Neural crest cell (in vitro differentiated cells): ENCODE measurements at places on chromosomes 3 and 15.

DNA sequence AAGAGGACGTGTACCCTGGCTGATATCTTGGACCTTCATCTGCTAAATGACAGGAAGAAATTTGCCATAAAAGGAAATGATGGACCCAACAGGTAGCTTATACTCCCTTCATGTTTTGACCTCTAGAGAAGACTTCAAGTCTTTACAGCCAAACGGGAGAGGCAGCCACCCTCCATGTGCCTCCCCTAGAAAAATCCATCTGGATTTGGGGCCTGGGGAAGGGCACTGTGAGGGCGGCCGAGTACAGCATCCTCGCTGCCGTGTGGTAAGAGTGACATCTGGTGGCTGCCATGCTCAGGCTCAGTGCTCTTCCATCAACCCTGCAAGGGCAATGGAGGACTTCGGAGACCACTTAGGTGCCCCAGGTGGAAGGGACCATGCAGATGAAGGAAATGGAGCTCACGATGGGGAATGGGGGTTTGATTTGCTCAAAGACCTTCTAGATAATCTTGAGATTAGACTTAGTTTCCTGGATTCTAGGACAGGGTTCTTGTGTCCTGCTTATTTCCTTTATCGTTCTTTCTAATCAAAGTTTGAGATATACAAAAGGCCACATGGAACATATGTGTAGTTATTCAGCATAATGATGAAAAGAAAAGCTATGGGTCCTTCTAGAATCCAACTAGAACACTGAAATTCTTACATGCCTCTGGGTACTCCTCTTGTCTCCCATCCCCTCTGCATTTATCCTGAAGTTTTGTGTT is 44.4 kb downstream of the AQP9 start:
- DNase-seq, result peak; percentile 37

DNA sequence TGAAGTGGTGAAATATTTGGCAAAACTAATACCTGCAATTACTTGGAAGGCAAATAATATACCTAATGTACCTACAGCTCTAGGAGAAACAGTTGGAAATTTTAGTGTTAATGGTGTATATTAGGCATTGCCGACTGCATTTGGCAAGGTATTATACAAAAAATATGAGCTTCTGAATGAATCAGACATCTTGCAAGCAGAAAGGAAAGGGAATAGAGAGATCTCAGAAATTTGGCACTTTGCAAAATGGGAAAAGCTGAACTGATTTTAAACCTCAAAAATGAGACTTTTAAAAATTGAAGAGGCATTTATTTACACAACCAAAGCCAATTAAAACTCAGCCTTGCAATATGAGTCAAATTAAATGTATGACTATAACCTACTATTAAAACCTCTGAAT is 40.2 kb upstream of the C15orf61 start:
- DNase-seq, result no peak

DNA sequence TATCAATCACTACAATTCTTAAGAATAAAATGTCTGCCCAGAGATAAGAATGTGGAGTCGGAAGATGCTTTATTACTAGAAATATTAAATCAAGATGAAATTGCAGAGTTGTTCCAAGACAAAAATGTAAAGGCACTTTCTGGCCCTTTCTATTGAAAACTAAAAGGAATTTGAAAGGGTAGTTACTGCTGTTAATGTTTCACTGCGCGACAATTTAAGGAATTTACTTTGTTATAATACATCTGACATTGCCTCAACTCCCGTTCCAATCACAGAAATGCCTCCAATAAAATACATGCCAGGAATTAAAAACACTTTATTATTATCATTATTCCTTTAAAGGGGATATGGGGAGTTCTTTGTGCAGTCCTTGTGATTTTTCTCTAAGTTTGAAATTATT is 26.4 kb downstream of the RSL24D1 start:
- DNase-seq, result no peak

DNA sequence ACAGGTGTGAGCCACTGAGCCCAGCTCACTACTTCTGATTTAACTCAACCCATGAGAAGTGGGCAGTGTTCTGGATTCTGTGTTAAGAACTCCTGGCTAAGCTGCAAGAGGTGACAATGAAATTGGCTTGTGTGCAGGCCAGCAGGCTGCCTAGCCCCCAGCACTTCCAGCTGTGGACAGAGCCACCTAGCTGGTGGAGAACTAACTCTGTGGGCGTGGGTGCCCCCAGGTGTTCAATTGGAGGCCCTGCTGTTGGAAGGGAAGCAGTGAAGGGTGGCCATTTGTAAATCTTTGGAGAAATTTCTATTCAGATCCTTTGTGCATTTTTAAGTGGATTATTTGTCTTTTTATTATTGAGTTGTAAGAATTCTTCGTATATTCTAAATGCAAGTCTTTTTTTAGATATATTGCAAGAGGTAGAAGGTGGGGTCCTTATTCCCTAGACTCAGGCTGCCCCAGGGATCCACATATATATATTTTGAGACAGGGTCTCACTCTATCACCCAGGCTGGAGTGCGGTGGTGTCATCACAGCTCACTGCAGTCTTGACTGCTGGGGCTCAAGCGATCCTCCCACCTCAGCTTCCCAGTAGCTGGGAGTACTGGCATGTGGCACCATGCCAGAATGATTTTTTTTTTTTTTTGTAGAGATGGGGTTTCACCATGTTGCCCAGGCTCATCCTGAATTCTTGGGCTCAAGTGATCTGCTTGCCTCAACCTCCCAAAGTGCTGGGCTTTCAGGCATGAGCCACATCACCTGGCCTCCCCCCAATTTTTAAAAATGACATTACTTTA is 7.2 kb upstream of the SCAMP5 start:
- no peak for DNase-seq

GRCh38 chr3:61892891-61893290 is 331.5 kb downstream of the PTPRG start:
- DNase-seq, result no peak

DNA sequence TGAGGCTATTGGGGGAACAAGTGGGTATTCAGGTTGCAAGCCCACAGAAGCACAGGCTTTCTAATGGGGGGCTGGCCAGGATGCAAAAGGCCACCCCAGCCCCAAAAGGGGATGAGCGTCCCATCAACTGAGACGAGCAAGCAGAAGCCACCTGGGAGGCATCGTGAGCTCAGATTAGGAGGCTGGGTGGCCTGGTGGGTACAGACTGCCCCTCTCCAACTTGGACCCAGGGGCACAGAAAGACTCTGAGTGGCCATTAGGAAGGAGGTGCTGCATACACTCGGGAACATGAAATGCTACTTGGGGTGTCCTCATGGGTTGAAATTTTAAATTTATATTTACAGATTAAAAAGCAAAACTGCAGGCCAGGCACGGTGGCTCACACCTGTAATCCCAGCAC is 29.1 kb downstream of the SLC41A3 start:
- no peak for DNase-seq

DNA sequence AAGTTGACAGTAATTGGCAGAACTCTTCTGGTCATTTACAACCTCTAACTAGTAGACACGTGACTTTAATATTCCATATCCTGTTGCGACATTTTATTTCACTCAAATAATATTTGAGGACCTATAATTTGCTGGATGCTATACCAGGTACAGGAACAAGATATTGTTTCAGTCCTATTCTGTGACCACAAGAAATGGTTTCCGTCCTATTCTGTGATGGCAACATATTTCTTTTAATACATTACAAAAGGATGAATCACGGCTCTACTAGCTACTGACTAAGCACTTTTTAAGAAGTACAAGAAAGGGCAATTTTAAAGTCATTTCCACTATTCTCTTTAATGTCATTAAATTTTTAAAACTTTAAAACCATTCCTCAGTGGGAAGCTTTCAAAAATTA is 400.2 kb downstream of the CNTN3 start:
- no peak for DNase-seq

DNA sequence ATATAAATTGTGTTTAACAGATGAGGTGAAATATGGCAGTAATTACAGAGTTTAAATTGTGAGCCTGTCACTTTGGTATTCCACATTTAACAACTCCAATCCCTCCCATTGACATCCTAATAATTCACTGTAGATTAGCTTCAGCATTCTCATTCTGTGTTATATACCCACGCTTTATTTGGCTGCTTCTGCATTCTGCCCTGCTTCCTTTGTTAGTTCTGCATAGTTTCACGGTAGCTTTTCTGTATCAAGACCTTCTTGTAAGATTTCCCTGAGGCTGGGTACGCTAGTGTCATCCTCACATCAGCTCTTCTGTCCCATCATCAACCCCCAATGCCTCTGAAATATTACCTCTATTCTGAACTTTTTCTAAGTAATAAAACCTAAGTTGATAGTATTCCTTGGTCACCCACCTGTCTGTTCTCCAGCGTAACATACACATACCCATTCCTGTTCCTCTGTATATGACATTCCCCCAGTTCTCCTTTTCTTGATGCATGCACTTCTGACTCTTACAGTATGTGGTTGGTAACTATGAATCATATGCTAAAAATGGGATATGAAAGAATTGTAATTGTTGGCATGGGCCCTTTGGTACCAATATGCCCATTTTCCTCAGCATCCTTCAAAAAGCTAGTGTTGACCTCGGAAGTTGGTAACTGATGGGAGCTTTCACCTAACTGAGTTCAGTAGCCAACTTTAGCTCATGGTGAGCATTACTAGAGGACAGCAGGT is 171.2 kb downstream of the KLHL25 start:
- no peak for DNase-seq

GRCh38 chr3:132294906-132295305 is 22.3 kb upstream of the ACP3 start:
- DNase-seq, result no peak

GRCh38 chr3:18998069-18998468 is 150.2 kb upstream of the KCNH8 start:
- no peak for DNase-seq

GRCh38 chr3:43061101-43061895 is 44.6 kb downstream of the POMGNT2 start:
- no peak for DNase-seq

DNA sequence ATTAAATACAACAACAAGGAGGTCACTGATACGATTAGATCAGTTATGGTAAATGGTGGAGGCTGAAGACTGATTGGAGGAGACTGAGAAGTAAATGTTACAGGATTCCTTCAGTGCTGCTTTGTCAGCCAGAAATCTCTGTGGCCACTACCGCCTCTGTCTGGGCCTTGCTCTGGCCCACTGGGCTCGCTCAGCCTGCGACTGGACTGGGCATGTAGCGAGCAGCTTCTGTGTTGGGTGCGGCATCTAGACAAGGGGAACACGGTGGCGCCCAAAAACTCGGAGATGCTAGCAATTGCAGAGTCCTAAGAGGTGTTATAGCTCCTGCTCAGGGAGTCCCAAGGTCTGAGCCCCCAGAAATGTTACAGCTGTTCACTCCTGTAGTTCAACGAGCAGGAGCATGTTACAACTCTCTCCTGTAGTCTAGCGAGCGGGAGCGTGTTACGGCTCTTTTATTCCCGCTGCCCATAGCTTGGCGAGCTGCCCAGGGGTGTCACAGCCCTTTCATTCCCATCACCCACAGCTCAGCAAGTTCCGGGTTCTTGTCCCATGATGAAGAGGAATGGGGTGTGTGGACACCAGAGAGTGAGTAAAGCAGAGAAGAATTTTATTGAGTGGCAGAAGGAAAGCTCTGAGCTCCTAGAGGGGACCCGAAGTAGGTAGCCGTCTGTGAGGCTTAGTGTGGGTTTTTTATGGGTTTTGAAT is 24.7 kb downstream of the SLC15A2 start:
- DNase-seq, result no peak

DNA sequence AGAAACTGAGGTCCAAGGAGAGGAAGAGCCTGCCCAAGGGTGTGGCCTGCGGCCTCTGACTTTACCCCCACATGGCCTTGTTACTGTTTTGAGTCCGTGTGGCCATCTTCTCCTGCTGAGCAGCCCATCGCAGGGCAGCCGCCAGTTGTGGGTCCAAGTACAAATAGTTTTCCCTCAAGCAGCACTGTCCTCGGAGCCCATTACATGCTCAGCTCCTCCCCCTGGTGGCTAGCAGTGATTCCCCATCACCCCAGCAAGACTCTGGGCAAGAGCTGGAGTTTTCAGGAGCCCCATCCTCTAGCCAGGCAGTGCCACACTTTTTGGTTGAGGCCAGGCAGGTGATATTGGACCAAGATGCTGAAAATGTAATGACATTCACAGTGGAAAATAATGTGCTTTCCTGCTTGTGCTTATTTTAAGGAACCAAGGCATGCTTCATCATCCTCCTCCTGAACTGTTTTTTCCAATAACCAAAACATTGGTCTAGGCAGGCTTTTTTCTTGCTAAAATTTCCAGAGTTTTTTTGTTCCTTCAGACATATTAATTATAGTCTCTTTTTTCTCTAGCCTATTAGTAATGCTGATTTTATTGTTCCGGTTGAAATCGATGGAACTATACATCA is 23.2 kb upstream of the VILL start:
- DNase-seq, result peak; percentile 68

GRCh38 chr3:65995030-65995429 is 43.7 kb downstream of the MAGI1 start:
- DNase-seq, result no peak

DNA sequence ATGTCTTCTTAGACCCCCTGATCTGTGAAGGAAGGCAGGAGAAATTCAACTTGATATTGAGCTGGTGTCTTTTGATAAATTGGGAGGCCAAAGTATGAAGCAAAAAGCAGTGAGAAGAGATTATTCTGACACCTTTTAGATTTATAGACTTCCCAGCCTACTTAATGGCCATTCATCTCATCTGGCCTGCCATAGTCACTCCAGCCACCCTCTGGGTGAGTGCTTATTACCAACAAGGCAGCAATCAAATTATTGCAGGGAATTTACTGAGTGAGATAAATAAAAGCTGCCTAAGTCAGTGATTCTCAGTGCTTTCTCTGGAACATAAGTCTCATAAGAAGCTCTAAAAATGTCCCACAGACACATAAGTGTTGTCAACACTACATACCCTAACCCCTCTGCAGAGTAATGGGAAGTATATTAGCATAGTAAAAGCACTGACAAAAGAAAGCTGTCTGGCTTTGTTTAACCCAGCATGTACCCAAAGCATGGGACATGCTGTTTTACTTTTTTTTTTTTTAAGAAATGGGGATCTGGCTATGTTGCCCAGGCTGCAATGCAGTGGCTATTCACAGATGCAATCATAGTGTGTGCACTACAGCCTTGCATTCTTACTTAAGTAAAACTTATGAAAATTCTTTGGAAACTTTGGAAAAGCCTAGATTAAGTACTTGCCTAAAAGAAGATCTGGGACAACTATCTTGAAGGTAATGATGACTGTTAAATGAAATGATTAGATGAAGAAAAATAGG is 725.3 kb downstream of the TUSC7 start:
- no peak for DNase-seq

- DNase-seq, result no peak
Measured at GRCh38 chr15:74200412-74200815, 2.2 kb downstream of the STRA6 start.

GRCh38 chr15:44736181-44736765 is at the start of gene TRIM69:
Gene TRIM69 (plus strand): TSS chr15:44736528. CDS start chr15:44736705, 177 bp downstream.
- DNase-seq, result no peak

- no peak for DNase-seq
Measured at GRCh38 chr3:188389711-188390342, 235.9 kb downstream of the LPP start.

DNA sequence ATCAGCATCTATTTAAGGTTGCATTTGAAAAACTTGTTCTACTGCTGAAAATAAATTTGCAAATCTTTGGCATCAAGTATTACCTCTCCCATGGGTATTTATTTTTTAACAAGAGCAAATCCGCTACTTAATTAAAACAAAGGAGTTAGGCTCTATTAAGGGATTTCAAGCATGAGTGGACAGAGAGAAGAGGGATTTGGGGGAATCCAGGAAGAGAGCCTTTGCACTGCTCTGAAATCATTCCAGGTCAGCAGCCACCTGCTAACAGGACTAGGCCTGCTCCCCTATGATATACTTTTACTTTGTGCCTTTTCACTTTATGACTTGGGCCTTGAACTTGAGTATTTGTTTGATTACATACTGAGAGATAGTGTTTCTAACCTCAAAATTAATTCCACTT is 57.1 kb downstream of the IQCH start:
- no peak for DNase-seq

- DNase-seq, result no peak
Measured at GRCh38 chr15:94162939-94163338, 68.4 kb upstream of the MCTP2 start.
